MV-4-11 (cell line): ENCODE measurements at places on chromosomes 13 and 19.

GRCh38 chr13:32553720-32554119 lies 15.1 kb upstream of the N4BP2L2 start:
- DNase-seq: no peak

GRCh38 chr19:13079542-13079986 lies 23.1 kb downstream of the LYL1 start:
- no peak for DNase-seq

DNA sequence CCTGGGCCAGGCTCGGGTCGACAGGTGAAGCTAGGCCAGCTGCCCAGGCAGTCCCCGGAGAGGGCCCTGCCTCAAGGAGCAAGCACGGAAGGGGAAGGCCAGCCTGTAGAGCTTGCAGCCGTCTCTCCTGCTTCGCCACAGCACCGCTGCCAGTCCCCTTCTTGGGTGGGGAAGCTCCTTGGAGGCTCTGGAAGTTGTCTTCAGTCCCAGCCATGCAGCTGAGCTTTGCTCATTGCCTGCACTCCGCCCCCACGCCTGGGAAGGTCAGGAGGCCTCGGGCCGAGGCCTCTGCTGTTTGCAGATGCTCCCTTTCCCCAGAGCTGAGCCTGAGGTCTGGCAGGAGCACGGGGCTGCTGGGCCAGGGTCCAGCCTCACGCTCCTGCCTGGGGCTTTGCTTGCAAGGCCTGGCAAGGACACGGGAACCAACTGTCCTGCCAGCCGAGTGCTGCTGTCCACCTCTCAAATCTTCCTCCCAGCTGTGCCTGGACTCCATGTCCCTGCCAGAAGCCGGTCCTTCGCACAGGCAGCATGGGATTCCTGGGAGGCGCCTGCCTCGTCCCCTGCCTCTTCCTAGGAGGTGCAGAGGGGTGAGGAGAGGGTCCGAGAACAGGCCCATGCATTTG lies 13.3 kb downstream of the PLEKHF1 start:
- no peak for DNase-seq

- peak; percentile 51 for DNase-seq
Measured at GRCh38 chr13:46683676-46684260, 113.2 kb downstream of the ESD start.

DNA sequence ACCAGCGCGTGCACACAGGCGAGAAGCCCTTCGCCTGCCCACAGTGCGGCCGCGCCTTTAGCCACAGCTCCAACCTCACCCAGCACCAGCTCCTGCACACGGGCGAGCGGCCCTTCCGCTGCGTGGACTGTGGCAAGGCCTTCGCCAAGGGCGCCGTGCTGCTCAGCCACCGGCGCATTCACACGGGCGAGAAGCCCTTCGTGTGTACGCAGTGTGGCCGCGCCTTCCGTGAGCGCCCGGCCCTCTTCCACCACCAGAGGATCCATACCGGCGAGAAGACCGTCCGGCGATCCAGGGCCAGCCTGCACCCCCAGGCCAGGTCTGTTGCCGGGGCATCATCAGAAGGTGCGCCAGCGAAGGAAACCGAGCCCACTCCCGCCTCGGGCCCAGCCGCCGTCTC lies 4.4 kb upstream of the ZNF446 start:
- DNase-seq: no peak

GRCh38 chr13:35471706-35472322 lies 4.7 kb downstream of the MAB21L1 start:
- no peak for DNase-seq

- DNase-seq: no peak
Measured at GRCh38 chr13:113765564-113765910, 6.5 kb downstream of the TMEM255B start.

GRCh38 chr19:28425046-28425931 lies 787.7 kb downstream of the UQCRFS1 start:
- no peak for DNase-seq

- peak; percentile 49 for DNase-seq
Measured at GRCh38 chr13:43905435-43906031, 25.8 kb downstream of the LACC1 start.

DNA sequence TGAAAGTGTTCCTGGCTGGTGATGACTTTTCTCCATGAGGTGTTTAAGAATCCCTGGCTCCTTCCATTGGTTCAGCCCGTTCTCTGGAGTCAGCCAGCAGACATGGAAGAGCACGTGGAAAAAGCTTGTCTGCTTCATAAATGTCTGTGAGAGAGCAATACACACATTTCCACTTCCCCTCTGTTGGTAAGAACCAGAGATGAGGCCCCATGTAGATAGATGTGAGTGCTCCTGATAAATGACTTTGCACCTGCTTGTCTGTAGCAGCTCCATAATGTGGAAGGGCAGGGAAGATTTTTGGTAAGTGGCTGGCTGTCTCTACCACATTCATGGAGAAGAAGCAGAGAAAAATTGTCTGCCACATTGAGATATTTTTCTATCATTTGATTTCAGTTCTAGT lies 325.8 kb downstream of the LMO7 start:
- DNase-seq: no peak

- no peak for DNase-seq
Measured at GRCh38 chr13:84980571-84980970, 818.6 kb downstream of the SLITRK6 start.

GRCh38 chr13:101218484-101218883 lies 197.8 kb downstream of the NALCN start:
- no peak for DNase-seq

DNA sequence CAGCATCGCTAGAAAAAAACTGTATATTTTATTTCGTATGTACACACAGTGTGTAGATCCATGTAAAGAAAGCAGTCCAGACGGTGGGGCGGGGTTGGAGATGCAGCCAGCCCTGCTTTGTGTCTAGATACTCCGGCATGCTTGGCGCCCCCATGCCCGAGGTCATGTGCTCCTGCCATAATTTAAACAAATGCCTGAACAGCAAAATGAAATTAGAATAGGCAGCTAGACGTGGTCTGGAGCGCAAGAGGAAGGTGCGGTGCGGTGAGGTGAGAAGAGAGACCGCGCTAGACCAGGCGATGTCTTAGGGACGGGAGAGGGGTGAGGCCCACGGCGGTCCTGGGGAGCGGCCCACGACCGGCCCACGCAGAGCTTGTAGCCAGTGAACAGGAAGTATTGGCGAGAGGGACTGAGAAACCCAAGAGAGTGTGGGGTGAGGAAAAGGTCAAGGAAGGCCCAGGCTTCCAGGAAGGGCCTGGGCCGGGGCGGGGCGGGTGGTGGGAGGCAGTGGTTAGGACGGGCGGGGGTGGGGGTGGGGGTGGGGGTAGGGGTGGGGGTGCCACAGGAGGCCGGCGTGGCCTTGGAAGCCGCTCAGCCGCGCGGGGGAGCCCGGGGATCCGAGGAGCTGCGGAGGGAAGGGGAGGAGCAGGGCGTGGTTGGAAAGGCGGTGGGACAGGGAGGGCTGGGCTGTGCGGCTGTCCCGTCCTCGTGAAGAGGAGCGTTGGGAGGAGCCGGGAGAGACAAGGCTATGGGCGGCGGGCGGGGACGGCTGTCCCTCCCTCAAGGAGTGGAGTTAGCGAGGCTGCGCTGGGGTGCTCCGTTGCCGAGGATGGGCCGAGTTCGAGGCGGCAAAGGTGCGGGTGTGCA lies 254.7 kb upstream of the SGCG start:
- no peak for DNase-seq

- DNase-seq: peak; percentile 93
Measured at GRCh38 chr13:30340331-30341250, 33.2 kb upstream of the KATNAL1 start.

DNA sequence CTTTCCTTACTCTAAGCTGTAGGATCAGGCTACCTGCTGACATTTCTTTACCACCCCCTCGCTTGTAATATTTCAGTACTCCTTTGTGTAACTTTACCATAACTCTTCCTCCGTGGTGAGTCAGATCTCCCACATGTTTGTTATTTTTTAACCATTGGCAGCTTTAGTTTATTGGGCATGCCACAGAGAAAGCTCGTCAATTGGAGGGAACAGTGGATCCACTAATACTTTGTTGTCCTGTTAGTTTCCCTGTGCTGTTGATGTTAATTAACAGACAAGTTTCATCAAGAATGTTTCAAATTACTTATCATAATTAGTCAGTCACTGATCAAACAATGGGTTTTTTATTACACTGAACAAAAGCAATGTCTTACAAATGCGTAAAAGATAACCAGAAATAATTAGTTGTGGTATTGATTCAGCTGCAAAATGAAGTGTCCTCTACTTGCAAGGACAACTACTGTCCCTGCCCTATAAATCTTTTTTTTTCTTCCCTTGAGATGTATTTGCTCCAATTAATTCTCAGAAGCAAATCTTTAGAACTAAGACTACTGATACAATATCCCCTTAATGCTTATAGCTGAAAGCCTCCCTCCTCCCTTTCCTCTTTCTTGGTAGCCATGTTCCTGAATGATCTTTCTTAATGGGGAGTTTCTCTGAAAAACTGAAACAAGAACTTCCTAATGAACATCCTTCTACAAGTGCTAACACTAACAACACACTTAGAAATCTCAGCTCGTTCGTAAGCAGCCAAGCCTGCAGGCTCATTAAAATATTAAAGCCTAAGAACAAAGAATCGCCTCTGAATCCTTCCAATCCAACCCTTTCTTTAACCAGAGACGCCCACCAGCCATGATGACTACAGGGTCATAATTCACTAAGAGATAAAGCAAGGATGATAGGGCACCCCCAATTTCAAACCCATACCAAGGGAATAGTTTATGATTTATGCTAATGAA lies 22.2 kb downstream of the EFNB2 start:
- no peak for DNase-seq

GRCh38 chr19:2462635-2463421 lies 6.1 kb upstream of the LMNB2 start:
- DNase-seq: no peak

DNA sequence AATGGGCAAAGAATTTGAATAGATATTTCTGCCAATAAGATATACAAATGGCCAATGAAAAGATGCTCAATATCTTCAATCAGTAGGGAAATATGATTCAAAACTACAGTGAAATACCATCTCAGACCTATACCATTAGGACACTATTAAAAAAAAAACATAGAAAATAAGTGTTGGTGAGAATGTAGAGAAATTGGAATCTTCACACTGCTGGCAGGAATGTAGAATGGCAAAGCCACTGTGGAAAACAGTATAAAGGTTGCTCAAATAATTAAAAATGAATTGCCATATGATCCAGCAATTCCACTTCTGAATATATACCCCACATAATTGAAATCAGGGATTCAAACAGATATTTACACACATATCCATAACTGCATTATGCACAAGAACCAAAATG lies 88.1 kb upstream of the STARD13 start:
- DNase-seq: no peak

DNA sequence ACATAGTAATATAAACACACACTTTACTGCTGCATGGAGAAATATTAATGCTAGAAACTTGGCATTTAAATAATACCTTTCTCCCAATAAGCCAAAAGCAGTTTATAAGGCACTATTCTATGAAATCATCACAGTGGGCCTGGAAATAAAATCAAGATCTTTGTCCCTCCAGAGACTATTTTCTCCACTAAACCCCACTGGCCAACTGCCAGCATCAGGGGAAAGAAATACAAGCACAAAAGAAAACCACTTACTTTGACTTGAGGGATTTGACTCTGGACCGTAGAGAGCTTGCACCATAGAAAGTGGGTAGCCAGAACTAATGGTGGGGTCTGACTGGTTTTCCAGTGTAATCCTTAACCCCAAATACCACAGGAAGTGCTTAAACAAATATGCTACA lies 71.9 kb downstream of the DCLK1 start:
- DNase-seq: no peak

GRCh38 chr13:85278851-85279250 lies 520.4 kb downstream of the SLITRK6 start:
- DNase-seq: no peak

DNA sequence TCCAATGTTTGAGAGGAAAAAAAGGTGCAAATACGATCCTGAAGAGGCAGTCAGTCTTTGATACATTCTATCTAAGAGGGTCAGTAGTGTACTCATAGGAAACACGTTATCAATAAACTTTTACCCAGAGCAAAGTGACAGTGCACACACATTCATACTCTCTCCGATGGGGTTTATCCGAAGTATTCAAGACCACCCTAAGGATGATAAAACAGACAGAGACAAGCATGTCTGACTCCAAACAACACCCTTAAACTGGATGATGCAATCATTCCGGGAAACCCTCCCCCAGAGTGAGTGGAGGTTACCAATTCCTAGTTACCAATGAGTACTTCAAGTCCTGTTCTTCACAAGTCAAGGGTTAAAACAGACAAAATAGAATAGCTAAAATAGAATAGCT lies 79.1 kb downstream of the DNAJC3 start:
- DNase-seq: no peak

DNA sequence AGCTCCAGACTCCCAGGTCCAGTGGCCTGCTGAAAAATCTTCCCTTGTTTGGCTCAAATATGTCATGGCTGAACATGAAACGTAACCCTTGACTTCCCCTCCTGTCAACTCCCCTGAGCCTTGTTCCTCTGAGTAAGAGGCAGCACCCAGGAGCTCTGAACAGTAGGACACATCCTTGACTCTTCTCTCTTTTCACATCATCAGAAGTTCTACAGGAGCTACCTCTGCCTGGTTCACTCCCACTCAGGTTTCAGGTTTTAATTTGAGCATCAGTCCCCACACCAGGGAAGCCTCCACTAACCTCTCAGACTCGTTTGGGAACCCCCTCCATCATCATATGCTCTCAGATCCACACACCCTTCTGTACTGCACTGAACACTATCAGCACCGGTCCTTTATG lies 30.3 kb downstream of the ZNF823 start:
- no peak for DNase-seq

DNA sequence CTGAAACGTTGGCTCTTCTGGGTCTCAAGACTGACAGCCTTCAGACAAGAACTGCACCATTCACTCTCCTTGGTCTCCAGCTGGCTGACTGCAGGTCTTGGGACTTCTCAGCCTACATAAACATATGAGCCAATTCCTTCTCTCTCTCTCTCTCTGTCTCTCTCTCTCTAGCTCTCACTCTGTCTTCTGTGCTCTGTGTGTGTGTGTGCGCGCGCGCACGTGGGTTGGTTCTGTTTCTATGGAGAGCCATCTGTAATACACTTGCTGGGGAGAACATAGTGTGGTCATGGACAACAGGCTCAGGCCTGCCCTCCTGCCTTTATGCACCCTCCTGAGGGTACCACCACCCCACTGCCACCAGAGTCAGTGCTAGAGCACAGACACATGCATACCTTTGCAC lies 13.7 kb upstream of the SERPINE3 start:
- peak; percentile 24 for DNase-seq

DNA sequence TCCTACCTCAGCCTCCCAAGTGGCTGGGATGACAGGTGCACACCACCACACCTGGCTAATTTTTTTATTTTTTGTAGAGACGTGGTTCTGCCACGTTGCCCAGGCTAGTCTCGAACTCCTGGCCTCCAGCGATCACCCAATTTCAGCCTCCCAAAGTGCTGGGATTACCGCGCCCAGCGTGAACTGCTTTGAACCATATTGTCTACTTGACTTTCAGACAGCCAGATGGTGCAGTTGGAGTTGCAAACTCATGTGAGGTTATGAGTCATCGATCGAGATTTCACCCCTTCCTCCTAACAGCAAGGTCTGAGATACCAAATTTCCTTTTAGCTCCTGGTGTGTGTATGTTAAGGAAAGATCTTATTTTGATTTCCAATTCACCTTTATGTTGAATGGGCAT lies 2.7 kb downstream of the SLC27A1 start:
- peak; percentile 97 for DNase-seq

- no peak for DNase-seq
Measured at GRCh38 chr19:3234800-3235199, 10.3 kb downstream of the CELF5 start.

GRCh38 chr13:50709058-50709457 lies 134.4 kb downstream of the DLEU7 start:
- no peak for DNase-seq

GRCh38 chr19:55149078-55150003 lies at the start of gene TNNT1:
Gene TNNT1, minus strand, starts transcription at chr19:55149206. Its CDS starts 2,049 bp downstream, at chr19:55147157.
- no peak for DNase-seq
